ENCODE measurements at places on chromosomes 4 and X.

- no peak for DNase-seq
Observed at GRCh38 chr4:116391020-116391419, 694.4 kb downstream of the TRAM1L1 start.

- DNase-seq, result peak; percentile 51
Observed at GRCh38 chrX:1657367-1658070, 42.7 kb downstream of the ASMT start.

DNA sequence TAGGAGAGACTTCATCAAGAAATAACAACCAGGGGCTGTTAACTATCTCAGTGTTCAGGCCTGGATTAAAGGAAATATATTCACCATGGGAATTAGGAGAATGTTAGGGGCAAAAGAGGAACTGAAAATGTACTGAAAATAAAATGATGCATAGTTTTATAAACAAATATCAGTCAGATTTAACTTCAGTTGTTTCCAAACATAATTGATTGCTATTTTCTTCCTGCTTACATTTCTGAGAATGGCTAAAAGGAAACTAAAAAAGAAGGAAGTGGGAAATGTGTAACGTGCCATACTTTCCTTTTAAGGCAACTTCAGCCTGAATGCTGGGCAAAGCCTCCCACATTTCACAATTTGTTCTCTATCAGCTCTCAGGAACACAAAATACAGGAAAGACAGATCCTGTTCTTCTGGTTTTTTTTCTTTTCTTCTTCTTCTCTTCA is 178.1 kb downstream of the MAML3 start:
- DNase-seq, result no peak

GRCh38 chr4:119697887-119698393 is 69.3 kb upstream of the PDE5A start:
- DNase-seq, result no peak

GRCh38 chr4:6372649-6373525 is 99.5 kb downstream of the PPP2R2C start:
- DNase-seq, result no peak

DNA sequence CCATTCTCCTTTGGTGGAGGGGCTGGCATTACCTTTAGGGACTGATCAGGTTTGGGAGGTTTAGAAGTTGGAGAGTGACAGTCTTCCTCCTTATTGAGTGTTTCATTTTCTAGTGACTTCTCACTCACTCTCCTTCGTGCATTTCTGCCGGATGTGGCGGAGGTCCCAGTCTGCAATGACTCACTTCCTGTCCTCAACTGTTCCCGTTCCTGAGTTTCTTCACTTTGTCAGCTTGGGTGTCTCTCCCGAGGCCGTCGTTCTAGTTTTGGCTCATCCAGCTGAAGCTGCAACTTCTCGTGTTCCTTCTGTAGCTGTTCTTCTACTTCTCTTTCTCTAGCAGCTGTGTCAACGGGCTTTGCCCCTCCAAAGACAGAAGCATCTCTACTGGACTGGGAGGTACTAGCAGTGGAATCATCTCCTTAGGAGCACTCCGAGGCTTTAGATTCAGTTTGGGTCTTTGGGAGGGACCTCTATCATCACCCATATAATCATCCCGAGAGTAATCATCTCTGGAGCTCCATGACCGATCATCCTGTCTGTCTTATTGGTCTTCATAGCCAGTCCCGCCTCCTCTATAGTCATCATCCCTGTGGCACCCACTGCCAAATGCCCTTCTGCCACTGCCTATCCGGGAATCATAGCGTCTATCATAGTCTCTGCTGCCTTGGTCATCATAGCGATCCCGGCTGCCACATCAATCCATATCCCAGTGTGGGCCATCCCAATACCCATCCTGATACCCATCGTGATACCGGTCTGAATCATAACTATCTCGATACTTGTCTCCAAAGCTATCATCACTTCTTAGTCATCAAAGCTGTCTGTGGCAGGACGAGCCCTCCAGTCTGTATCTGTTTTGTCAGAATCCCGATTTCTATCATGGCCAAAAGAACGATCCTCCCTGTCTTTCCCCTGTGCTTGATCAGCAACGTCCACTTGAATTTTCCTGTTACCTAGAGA is 35.3 kb upstream of the VSIG4 start:
- no peak for DNase-seq

DNA sequence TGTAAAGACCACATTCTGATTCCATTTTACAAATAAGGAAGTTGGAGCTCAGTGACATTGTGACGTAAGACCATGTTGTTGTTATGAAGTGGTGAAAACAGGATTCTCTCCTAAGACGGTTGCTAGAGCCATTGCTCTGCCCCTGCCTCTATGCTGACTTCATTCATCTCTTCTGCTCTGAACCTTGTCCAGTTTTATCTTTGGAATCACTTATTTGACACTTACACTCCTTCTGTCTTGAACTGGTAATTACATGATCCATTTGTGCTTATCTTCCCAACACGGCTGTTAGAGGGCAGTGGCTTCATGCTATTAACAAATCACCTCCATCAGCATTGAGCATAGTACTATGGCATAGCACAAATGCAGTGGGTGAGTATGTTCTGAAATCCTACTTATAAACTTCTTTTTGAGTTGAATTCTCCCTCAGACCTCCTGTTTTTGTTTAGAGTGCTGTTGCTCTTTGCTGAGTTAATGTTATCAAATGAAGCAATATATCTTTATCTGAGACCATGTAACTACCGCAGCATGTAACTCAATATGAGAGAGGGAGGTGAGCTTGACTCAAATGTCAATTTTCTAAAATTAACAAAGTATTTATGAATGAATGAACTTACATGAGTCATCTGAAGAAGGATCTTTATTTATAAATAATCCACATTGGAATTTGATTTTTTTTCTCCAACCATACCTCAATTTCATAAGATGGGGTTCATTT is 177.8 kb downstream of the RASL11B start:
- no peak for DNase-seq

DNA sequence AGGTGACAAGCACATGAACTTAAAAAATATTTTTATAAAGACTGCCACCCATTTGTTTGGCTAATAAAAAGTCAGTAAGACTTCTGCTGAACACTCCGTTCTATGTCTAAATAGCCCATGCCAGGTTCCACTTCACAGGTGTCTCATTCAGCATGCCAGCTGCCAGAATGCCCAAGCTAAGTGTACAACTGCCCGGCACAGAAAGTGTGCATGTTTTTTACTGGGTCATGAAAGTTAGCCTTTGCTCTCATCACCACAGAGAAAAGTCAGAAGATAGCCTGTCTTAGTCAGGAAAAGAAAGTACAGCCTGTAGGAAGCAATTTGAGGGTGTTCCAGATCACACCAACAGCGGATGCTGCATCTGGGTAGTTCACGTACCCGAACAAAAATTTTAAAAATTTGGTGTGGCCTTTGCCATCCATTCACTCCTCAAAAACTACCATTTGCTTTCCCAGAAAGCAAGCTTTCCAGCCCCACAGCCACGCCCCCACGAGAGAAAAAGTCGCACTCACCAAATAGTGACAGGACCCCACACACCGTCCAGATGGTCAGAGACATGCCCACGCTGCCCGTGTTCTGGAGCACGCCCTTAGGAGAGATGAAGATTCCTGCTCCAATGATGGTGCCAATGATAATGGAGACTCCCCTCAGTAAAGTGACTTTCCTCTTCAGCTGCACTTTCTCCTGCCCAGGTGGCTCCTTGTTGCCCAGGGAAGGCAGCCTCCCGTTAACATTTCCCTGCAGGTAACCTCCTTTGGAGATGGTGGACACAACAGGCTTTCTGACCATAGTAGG is 671 bp downstream of the SLC7A11 start:
- DNase-seq, result peak; percentile 17

DNA sequence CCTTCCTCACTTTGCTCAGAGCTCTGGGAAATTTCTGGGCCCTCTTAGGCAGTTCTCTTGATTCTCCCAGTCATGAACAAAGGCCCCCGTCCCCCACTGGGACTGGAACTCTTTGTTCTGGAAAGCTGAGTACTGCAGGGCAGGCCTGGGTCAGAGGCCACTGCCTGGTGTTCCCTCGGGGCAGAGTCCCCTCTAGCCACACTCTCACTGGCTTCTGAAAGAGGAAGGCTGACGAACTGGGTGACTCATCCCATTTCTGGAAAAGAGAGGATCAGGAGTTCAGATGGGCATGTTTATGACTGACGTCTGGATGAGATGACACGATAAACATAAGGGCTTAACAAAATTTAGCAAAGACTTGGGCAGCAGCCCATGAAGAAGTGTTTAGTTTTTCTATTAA is 47.7 kb downstream of the DDX3X start:
- DNase-seq, result no peak

- DNase-seq, result no peak
Observed at GRCh38 chr4:86935566-86935852, 698 bp downstream of the AFF1 start.

- no peak for DNase-seq
Observed at GRCh38 chr4:101158134-101158482, 189.2 kb downstream of the PPP3CA start.

GRCh38 chrX:132483951-132484350 is 4.9 kb downstream of the MBNL3 start:
- DNase-seq, result no peak

DNA sequence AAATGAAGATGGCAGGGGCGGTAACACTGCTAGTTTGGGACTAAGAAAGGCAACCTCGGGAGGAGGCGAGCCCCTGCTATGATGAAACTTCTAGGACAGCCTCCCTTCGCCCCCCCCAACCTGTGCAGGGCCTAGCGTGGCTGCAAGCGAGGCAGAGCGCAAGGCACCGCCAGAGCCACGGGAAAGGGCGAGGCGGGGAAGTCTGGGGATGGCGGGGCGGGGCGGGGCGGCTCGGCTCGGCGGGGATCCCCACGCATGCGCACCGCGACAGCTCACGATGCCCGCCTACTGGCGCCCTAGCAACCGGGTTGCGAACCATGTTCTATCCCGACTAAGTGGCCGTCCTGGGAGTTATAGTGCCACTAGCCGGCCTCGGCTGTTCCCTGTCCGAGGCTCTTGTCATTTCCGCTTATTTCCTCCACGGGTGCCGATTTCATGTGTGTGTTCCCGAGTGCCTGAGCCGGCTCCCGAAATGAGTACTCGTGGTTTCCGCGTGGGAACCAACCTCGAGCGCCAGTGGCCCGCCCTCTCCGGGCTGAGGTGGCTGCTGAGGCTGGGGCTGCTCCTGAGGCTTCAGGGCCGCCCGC is 28.7 kb upstream of the RBMX start:
- DNase-seq, result peak; percentile 83

- DNase-seq, result no peak
Observed at GRCh38 chr4:2333916-2334644, 72.2 kb upstream of the MXD4 start.

DNA sequence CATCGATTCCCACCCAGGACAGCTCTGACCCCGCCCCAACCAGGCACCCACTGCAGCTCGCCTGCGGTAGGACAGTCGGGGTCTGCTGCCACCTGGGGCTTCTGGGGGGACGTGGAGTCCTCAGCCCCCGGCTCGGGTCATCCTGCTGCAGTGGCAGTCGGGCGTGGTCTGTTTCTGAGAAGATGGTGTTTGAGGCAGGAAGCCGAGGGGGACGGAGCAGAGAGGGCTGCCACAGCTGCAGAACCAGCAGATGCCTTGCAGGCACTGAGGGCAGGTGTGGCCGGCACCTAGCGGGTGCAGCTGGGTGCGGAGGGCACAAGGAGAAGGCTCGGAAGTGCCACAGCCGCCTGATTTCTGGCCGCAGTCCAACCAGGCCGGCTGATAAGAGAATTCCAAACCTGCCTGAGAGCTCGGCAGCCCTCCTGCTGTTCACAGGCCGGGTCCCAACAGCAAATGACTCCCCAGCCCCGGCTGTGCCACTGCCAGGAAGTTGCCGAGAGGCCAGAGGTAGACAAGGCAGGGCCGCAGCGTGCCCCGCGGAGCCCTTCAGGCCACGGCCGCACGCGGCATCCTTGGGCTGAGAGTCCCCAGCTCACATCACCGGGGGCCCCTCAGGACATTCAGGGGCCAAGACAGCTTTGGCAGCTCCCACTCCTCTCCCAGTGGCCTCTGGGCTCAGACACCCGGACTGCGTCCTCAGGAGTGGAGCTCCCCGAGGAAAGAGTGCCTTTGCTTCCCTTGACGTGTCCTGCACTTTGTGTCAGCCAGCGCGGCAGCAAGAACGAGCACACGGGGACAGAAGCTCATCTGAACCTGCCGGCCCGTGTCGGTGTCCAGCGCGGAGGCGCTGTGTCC is 9.4 kb upstream of the CPLX1 start:
- peak; percentile 35 for DNase-seq

GRCh38 chrX:39689376-39690104 is 408.2 kb downstream of the BCOR start:
- peak; percentile 5 for DNase-seq

All from DMS79 treated with DMSO at 0.1 percent for 48 hours (cell line).